ENCODE measurements at places on chromosomes 2 and 18.

DNA sequence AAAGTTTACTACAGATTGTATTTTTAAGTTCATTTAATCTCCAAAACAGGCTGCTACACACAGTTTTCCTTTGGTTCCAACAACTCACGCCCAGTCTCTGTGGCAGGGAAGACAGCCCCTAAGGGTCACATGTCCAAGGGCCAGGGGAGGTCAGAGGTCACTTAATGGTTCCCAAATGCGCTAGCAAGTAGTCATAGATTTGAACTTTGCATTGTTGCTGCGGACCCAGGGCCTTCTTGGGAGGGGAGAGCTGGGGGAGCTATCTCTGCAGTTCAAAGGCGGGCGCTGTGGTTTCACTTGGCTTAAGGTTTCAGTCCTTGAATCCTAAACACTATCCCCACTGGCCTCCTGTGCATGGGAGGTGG, 74.8 kb upstream of the ZNF532 start:
- no peak for DNase-seq

DNA sequence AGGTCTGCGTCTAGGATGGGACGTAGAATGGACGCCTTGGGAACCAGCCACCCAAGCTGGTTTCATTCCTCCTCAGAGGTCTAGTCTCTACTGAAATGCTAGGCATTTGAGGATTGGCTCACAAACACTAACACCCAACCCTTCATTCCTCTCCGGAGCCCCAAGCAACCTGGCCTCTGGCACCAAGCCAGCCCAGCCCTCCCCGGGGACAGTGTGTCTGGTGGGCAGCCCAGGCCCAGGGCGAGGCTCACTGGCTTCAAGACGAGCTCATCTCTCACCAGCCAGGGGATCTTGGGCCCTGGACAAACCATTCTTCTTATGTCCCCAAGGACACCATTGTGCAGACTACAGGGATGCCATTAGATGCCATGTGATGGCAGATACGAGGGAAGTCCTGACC, 182.5 kb downstream of the CTIF start:
- DNase-seq, result no peak

- no peak for DNase-seq
These were observed 12.0 kb downstream of the ANKRD44 start for GRCh38 chr2:197298609-197299008.

GRCh38 chr2:202069170-202070067, 3.6 kb upstream of the KIAA2012 start:
- no peak for DNase-seq

GRCh38 chr2:71575966-71576365, 122.6 kb downstream of the DYSF start:
- no peak for DNase-seq
